ENCODE measurements at places on chromosomes 6 and 20. TPM values are rescaled to one million over a fixed set of nuclear protein-coding genes. Genes with fewer than 3 reads are reported as not detected.

DNA sequence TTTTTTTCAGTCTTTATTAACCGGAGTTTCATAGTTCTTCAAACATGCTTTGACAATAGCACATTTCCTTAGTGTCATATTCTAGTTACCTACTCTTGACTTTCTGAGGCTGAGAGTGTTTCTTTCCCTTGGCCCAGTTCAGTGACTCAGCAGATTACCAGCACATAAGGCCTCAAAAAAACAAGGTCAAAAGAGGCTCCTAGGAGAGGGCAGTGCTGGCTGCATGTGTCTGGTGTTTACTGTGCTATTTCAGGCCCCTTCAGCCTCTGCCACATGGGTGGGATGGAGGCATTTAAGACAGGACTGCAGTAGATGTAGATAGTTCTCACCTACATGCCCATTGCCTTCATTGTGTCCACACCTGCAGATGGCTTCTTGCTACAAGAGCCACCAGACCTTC is 198.2 kb upstream of the SSTR4 start:
- no peak for ATAC-seq

GRCh38 chr6:149200282-149200945 is 117.1 kb upstream of the TAB2 start:
- no peak for ATAC-seq

Gene ROMO1
- 136 TPM for total RNA-seq

Gene PRR18
- total RNA-seq, result 0.04 TPM

DNA sequence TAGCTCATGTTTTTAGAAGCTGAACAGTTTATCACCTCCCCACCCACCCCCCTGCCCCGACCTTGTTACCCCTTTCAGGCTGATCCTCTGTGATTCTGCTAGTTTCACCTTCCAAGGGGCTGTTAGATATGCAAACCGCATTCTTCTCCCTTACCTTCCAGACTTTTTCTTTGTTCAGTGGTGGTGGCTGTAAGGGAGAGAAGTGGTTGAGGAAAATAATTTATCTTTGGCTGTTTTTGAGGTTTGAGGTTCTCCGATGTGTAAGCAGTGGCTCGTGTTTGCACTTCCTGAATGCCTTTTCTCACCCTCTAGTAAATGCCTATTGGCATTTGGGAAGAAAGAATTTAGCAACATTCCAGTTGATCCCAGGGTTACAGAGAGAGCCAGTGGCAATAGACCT is 69.4 kb upstream of the KCNG1 start:
- no peak for ATAC-seq

Gene HDGFL1
- not detected for total RNA-seq

Gene PSORS1C1
- 0.20 TPM for total RNA-seq

Gene LINC00237
- not detected for total RNA-seq

DNA sequence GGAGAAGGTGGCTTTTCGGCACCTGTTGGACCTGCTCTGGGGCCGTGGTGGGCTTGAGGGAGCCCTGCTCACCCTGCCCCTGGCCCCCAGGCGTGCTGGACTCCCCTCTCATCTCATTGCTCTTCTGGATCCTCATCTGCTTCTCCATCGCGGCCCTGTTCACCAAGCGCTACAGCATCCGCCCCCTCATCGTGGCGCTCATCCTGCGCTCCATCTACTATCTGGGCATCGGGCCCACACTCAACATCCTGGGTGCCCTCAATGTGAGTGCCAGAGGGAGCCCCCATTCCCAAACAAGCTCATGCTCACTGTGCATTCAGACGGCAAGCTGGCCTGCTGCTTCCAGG is 22.4 kb downstream of the UQCC2 start:
- ATAC-seq, result no peak

GRCh38 chr6:42281570-42281969 is 63.9 kb upstream of the MRPS10 start:
- ATAC-seq, result peak; percentile 12

Gene OPRM1
- not detected for total RNA-seq

- peak; percentile 94 for ATAC-seq
Measured at GRCh38 chr6:134908906-134909516, 40.9 kb downstream of the ALDH8A1 start.

Gene CFAP61
- not detected for total RNA-seq

Gene DEFB132
- not detected for total RNA-seq

DNA sequence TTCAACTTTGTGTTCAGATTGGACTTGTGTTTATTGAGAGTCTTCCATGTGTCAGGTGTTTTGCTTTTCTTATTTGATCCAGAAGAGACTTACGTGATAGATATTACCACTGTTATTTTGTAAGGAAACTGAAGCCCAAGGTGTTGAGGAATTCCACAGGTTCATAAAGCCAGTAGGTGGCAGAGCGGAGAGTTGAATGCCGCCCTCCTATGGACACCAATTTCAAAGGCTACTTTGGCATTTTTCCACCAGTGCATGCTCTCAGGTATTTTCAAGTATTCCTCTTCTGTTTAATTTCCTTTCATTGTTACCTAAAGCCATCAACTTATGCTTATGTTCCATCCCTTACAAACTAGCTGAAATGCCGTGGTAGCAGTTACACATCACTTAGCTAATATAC is 14.0 kb upstream of the COL10A1 start:
- ATAC-seq, result no peak

- ATAC-seq, result no peak
Measured at GRCh38 chr20:24165301-24166122, 176.9 kb upstream of the GGTLC1 start.

Gene RNF146
- 14.3 TPM for total RNA-seq

GRCh38 chr6:152267967-152268845 is 369.0 kb downstream of the SYNE1 start:
- ATAC-seq, result no peak

DNA sequence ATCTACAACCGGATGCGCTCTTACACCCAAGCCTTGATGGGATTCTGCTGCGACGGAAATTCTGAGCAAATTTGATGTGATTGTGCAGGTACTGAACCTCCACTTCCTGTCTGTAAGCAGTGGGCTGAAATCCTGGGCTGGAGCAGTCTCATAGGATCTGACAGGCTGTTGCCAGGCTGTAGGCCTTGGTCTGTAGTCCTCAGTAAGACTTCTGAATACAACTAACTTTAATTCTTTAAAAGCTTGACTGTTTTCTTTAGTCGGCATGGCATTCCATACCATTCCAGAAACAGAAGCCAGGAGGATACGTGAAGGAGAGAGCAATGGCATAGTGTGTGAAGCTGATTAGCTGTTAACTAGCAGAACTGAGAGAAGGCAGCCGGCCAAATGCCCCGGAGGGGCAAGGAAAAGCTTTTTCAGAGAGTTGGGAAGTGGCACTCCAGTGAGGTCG is 68.3 kb downstream of the ADTRP start:
- no peak for ATAC-seq

All from esophagus mucosa (tissue), 1 donor.